ENCODE measurements at places on chromosomes 5 and 9. TPM values are rescaled to one million over a fixed set of nuclear protein-coding genes. Genes with fewer than 3 reads are reported as not detected.

Gene GLT6D1
- not detected for total RNA-seq

Gene TEK
- 9.3 TPM for total RNA-seq

Gene NREP
- 171 TPM for total RNA-seq

Gene ARID3C
- not detected for total RNA-seq

Gene SDHA
- total RNA-seq: 78.3 TPM

Gene SLCO6A1
- total RNA-seq: 0.48 TPM

DNA sequence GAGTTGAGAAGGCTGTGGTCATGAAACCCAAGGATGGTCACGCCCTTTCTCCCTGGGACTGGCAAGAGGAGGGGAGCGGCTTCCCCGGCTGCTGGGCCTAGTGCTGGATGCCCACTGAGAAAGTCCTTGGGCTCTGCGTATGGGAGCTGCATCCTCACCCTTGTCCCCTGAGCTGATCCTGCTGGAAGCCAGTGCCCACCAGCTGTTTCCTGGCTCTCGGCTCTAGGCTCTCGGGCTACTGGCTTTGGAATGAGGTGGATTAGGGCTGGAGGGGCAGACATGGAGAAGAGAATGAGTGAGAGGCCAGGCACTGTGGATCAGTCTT is 149.3 kb upstream of the PPP1R26 start:
- DNase-seq: no peak

- no peak for DNase-seq
Measured at GRCh38 chr5:96812851-96813250, 5.1 kb upstream of the ERAP1 start.

GRCh38 chr9:7316967-7317366 is 482.6 kb downstream of the DMAC1 start:
- DNase-seq: no peak

DNA sequence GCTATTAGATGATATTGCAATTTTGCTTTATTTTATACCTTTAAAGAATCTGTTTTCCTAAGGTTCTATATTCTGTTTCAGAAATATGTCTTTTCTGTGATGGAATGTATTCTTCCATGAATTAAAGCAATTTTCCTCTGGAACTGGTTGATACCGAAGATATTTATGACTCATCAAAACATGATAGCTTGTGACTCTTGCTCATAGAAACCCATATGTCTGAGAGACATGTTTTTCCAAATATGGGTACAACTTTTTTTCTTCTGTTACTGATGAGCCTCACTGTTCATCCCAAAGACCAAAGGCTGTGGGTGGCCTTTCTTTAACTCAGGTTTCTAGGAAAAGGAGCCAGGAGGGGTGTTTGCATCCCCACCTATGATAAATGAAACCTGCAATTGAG is 126.1 kb upstream of the PAPPA start:
- DNase-seq: peak; percentile 35

- DNase-seq: peak; percentile 37
Measured at GRCh38 chr9:71249729-71250317, 128.4 kb upstream of the TRPM3 start.

- no peak for DNase-seq
Measured at GRCh38 chr9:9719373-9720112, 893.3 kb downstream of the PTPRD start.

DNA sequence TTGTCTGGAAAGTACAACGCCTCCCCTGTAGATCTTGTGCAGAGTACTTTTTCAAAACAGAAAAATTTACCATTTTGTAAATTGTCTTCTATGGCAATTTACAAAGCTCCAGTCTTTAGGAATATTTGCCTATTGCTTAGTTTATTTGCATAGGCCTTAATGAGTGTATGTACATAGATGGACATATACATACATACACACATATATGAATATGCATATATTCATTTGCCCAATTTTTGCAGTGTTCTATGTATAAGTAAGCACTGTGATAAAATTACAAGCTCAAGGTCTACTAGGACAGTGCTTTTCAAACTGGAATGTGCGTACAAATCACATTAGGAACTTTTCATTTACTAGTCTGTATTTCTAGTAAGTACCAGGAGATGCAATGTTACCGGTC is 301.3 kb upstream of the SMARCA2 start:
- no peak for DNase-seq

DNA sequence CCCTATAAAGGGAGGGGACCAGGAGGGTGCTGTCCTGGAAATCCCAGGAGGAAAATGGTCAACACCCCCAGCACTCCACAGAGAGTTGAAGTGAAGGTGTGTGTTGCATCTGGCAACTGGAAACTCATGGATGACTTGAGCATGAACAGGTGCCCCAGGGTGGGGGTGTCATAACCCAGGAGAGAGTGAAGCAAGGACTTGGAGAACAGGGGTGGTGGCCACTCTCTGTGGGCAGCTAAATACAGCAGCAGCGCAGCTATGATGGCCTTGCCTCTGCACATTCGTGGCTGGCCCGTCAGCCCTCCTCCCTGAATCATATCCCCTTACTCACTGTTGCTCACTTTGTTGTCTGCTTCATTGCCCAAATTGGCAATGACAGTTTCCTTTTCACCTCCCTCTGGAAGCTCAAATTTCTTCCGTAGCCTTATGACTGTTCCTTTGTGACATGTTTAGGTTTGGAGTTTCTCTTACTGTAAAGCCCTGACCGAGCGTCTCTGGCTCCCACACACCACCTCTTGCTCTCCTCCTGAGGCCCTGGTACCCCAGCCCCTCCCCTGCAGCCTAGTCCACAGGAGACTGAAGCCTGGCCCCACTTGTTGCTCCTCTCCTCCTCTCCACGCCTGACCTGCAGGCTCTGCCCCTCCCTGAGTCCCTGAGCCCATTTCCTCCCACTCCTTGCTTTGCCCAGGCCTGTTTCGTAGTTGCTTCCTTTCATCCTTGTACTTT is 185.8 kb downstream of the CD180 start:
- peak; percentile 97 for DNase-seq

GRCh38 chr5:152403046-152403445 is 2.0 kb downstream of the NMUR2 start:
- no peak for DNase-seq

DNA sequence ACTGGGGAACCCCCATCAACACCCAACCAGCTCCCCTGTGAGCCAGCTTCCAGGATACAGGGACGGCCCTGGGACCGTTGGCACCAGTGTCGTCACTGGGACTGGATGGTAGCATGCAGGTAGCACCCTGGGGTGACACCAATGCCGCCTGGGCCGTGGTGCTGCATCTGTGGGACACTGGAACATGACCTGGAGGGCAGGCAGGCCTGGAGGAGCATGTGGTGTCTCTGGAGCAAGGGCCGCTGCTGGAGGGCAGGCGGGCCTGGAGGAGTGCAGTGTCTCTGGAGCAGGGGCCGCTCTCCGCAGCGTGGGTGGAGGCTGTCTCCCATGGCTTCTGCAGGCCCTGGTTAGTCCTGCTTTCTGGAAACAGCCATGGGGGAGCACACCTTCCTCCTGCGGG is 13.1 kb downstream of the LPCAT1 start:
- DNase-seq: no peak

- DNase-seq: no peak
Measured at GRCh38 chr9:94472806-94473360, 82.0 kb upstream of the PCAT7 start.

DNA sequence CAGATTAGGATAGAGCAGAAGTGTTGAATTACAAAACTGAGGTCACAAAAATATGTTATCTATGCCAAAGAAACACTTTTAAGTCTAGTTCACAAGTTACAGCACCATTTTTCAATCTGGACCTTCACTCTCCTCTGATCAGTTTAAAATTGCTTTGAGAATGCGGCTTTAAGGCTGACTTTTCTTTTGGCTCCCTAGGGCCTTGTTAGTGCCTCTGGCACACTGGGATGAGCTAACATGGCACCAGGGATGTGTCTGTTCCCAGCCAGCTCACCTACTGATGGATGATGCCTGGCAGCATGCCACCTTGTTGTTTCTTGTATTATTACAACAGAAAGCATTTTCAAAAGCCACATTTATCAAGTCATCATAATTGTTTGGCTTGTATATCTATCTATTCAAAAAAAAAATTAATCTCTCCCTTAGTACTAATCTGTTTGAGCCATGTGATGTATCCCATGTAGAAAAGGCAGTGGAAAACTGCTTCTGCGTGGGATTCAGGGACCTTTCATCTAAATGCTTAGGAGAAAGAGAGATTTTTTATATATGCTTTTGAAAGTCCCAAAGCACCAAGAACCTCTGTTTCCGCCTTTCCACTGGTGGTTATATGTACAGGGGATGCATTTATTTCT is 46.6 kb downstream of the ADAMTSL1 start:
- DNase-seq: no peak

Data from Daoy (cell line).